GM12864 (cell line): ENCODE measurements at places on chromosomes 2 and 18.
A peak's percentile ranks its signal among the peaks of the same experiment; 100 is the strongest.

DNA sequence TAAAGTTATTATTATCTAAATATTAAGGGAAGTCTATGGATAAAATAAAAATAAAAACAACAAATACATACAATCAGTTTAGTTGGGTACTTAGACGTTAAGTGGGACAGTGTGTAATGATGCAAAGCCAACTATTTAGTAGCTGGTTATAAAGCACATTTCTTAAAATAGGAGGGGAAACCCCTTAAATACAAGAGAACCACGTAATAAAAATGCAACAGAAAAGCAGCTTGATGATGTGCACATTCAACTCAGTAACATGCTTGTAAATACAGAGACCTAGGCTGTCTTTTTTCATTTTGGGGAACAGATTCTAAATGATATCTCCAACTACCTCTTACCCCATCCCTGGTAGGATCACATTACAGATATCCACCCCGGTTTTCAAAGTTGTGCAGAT lies 134.3 kb upstream of the AQP4 start:
- DNase-seq, result no peak

GRCh38 chr18:58338961-58339592 lies 289.8 kb downstream of the ALPK2 start:
- DNase-seq, result no peak

DNA sequence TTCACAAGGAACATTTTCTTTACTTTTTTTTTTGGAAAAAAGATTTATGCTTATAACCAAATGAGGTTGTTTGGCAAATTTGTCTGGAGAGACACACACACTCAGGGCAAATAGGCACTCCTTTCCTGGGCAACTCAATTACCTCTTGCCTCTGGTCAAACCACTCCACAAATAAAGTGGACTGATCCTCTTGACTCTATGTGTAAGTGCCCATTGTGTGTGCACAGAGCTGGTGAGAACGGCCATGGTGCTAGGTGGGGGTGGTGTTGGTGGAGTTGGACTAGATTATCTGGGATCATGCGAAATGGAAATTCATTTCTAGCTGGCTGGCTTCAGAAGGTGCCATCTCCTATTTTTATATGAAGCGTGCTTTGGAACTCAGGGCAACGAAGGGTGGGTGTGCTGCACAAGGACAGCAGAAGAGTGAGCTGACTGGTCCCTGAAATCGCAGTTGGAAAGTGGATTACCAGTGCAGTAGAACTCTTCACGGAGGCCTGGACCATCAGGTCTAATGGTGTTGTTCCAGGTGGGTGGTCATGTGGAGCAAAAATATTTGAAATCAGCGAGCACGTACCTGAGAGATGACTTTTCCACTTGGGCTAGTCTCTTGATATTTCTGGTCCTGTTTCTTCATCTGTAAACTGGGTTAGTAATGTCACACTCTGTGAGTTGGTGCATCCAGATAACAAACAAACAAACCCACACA lies 149.9 kb downstream of the RPIA start:
- DNase-seq, result peak; percentile 74

GRCh38 chr2:84919885-84920580 lies 14.6 kb downstream of the TMSB10 start:
- DNase-seq, result no peak

DNA sequence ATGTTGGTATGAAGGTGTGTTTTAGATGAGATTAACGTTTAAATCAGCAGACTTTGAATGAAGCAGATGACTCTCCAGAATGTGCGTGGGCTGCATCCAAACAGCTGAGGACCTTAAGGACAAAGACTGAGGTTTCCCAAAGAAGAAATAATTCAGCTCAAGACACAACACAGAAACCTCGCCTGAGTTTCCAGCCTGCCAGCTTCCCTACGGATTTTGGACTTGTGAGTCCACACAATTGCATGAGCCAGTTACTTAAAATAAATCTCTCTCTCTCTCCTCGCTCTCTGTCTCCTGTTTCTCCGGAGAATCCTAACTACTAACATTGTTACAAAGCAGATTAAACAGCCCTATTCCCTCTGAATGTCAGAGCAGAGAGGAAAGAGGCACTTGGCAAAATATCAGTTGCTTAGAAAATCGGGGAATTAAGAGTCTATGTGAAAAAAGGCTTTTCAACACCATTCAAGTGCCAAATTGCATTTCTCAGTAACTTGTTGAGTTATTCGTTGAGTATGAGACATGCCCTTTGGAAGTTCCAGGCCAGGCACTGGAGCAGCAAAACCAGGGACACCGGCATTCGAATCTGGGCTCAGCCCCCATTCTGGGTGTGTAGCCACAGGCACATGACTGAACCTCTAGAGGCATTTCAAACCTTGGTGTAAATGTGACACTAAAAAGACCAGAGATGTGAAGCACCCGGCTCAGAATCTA lies 174.6 kb upstream of the PID1 start:
- no peak for DNase-seq

- no peak for DNase-seq
These were observed 30.7 kb upstream of the PPM1B start for GRCh38 chr2:44137872-44138551.

GRCh38 chr2:18495058-18495457 lies 65.4 kb downstream of the RDH14 start:
- no peak for DNase-seq

DNA sequence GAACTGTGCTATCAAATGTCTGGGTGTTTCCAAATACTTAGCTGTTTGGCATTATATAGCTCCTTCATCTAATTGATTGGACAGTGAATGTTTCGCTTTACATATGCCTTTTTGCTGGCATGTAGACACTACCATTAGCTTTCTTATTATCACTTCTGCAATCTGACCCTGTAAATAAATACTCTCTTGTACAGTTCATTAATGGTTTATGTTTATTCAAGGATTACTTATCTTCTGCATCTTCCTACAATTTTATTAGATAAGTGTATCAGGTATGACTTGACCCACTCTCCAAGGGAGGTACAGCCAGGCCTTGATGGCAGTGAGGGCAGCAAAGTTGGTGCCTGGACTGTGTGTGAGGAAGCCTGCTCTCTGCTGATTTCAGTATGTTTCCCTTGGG lies 614.1 kb upstream of the SETBP1 start:
- no peak for DNase-seq

GRCh38 chr2:240441326-240441992 lies 6.0 kb downstream of the GPC1 start:
- DNase-seq, result no peak

DNA sequence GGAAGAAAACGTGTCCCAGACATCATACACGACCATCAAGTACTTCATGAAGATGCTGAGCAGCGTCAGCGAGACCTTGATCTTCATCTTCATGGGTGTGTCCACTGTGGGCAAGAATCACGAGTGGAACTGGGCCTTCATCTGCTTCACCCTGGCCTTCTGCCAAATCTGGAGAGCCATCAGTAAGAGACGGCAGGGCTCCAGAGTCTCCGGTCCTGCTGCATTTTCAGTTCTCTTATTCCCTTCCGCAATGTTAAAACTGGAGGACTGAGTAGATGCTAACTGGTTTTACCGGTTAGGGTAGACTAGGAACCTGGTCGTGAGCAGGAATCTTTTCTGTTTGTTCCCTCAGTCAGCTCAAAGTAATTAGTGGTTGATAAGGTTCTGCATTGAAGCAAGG lies 32.3 kb downstream of the SLC9A4 start:
- DNase-seq, result no peak

DNA sequence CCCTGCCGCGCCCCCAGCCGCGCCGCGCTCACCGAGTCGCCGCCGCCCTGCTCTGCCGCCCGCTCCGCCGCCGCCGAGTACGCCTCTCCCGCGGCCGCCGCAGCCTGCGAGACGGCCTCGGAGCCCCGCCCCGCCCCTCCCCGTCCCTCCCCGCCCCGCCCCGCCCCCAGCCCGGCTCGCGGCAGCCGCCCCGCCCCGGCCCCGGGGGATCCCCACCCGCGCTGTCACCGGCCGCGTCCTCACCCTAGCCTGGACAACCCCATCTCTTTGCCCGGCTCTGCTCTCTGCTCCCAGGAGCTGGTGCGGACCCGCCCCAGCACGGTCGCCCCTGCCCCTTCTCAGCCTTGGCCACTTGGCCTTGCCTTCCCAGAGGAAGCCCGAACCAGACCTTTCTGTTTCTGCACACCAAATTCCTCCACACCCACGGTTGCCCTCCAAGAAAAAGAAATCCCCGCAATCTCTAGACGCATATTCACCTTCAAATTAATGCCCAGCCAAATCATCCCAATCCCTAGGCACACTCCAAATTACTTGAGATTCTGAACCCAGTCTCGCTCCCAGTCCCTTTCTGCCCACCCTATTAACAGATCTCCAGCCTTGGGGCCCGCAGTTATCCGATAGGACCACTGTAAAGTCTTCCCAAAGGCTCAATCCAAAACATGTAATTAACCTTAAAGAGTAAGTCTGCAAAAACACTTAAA lies at the start of gene CYRIA:
Gene CYRIA (minus strand): TSS at position 87 of the 701 bp plus-strand sequence. CDS start 77,715 bp downstream, outside the sequence.
- no peak for DNase-seq

DNA sequence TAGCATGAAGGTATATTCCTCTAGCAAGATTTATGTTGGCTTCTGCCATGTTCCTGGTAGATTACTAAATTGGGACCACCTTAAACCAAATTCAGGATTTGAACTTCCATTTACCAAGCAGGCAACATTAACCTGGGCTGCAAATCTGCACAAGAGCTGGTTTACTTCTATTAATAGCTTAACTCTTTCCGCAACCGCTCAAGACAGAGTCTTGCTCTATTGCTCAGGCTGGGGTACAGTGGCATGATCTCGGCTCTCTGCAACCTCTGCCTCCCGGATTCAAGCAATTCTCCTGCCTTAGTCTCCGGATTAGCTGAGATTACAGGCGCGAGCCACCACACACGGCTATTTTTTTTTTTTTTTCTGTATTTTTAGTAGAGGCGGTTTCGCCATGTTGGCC lies 8.4 kb downstream of the MARCHF7 start:
- no peak for DNase-seq

DNA sequence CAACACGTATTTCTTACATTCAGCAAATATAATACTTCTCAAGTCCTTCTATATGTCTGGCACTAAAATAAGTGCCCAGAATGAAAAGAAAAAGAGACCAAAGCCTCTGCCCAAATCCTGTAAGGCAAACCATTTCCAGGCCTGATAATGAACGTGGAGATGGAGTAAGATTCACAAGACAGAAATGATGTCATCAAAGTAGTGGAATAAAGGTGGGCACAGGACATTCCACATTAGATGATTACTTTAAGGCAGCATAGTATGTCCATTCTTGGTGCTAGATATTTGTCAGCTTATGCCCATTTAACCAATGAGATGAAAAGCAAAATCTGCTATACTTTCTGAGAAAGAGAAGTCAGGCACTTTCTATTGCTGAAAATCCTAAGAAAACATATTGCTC lies 38.5 kb downstream of the CNTNAP5 start:
- no peak for DNase-seq

GRCh38 chr2:148521181-148521580 lies 123.4 kb upstream of the EPC2 start:
- DNase-seq, result no peak

GRCh38 chr2:230660294-230661060 lies 52.2 kb upstream of the CAB39 start:
- no peak for DNase-seq

- DNase-seq, result no peak
These were observed 94.5 kb upstream of the LMAN1 start for GRCh38 chr18:59453468-59453961.

GRCh38 chr18:59656373-59656887 lies 40.8 kb downstream of the CCBE1 start:
- no peak for DNase-seq

- no peak for DNase-seq
These were observed at the start of gene PKDCC for GRCh38 chr2:42047488-42048298. Gene PKDCC, plus strand, starts transcription at chr2:42048021. Its CDS starts 179 bp downstream, at chr2:42048200.

- no peak for DNase-seq
These were observed 60.7 kb upstream of the COX7A2L start for GRCh38 chr2:42421601-42422239.

DNA sequence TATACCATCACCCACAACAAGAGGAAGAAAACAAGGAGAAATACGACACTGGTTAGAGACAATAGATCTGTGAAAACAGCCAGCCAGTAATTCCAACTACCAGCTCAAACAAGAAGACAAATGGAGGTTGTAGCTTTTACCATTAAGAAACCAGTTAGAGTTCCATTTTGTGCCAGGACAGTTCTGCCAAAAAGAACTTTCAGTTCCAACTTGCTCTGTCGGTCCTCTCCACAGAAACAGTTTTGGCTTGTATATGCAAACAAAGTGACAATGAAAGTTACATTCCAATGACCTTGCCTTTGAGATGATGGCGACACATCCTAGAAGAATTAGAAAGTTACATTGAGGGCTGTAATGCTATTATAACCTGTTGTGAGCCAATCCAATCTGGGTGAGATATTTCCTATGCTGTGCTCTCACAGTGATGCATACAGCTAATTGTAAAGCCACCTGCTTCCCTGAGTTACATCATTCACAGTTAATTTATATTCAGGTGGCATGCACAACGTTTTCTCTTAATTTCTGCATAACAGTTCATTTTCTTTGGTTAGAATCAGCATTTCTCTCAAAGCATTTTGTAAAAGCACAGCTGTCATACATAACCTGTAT lies 1378.4 kb upstream of the PIK3C3 start:
- no peak for DNase-seq
